Smooth muscle cell of the umbilical artery (primary cell): ENCODE measurements at places on chromosomes 5 and 9. TPM values are rescaled to one million over a fixed set of nuclear protein-coding genes. Genes with fewer than 3 reads are reported as not detected.

HAPLN1 gene
- 0.89 and 24.8 TPM in 2 replicates for total RNA-seq

CCDC171 gene
- total RNA-seq, result 2.4 and 2.7 TPM in 2 replicates

DPH7 gene
- total RNA-seq, result 25.2 and 28.8 TPM in 2 replicates

PCA3 gene
- not detected in 2 replicates for total RNA-seq

FBN2 gene
- 87.6 and 217 TPM in 2 replicates for total RNA-seq

FGF18 gene
- total RNA-seq, result 0.05 TPM in 1 of 2 replicates, not detected in the other
